ENCODE measurements at places on chromosomes 13 and 19.

DNA sequence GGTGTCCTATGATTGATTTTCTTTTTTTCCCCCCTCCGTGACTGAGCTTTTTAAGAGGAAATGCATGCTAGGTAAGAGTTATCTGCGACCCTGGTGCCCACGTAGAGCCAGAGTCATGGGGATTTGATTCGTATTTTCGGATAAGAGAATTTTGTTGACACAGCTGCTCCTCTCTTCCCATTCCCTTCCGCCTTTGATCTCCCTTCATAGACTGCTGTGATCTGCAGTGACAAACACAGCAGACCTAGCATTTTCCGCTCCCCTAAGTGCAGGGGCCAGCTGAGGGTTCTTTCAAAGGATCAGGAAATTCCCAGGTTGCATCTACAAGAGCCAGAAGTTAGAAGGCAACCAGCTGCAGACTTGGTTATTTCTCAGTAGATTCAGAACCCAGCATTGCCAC lies 70.5 kb downstream of the ZNF568 start:
- DNase-seq: no peak

DNA sequence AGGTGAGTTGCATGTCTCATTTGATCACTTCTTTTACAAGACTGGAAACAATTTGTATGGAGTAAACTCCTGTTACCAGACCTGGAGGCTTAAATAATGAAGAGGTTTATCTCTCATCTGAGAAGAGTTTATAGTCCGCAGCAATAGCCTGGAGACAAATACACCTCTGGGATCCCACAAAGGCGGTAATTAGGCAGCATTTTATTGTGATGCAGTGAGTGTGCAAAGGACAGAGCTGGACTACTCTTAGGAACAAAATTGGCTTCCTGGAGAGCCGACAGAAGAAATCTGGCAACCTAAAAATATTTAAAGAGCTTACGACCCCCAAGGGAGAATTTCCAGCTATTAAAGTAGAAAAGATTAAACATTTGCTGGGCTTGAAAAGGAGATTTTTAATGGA lies 11.8 kb upstream of the KATNAL1 start:
- DNase-seq: no peak

DNA sequence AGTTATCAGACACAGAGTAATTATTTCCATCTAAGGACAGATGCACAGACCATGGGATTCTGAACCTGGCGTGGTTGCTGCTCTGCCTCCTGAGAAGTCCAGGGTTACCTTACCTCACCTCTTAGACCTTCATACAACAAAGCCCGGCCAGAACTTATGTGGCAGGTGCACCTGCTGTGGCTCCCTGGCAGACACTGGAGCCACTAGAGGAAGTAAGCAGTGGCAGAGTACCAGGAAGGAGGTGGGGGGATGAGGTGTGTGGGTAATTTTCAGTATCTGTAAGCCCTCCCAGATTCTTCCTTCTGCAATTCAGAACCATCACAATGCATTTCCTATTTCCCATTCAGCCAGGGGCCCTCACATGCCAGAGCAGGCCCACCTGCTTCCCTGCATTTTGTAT lies 106.1 kb upstream of the DOCK9 start:
- no peak for DNase-seq

- DNase-seq: no peak
Observed at GRCh38 chr13:75738841-75739240, 102.7 kb downstream of the LMO7 start.

DNA sequence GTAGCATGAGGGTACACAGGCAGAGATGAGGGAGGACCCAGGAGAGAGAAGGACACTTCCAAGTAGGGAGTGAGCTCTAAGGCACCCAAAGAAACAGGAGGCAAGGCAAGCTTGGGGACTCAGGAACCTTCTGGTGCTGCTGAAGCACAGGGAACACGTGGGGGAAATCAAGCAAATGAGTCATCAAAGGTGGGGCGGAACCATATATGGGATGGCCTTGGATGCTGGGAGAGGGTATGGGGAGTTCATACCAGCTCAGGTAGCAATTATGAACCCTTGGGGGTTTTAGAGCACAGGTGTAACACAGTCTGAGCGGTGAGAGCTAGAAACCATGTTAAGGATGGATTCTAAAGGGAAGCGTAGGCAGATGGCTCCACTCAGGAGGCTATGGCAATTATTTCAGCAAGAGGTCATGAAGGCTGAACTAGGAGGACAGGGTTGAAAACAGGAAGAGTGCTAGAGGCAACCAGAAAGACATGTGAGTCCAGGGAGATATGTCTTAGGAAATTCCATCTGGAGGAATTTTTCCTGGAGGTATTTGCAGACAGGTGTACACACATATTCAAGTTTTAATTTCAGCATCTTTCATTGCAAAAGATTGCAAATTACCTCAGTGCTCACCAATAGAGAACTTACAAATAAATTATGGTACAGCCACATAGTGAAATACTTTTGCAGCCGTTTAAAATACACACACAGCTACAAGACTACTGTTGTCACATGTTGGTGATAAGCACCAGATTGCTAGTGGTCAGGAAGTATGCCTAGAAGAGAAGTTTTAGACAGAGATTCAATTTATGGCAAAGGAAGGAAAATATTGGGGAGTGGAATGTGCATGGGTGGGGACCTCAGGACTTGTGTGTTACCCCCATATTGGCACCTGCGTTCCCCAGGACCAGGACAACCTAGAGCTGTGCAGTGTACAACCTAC lies 77.0 kb downstream of the STARD13 start:
- no peak for DNase-seq

- no peak for DNase-seq
Observed at GRCh38 chr13:36355632-36356031, 9.4 kb upstream of the SPART start.

GRCh38 chr13:26476111-26476781 lies 81.2 kb upstream of the WASF3 start:
- peak; percentile 41 for DNase-seq

- no peak for DNase-seq
Observed at GRCh38 chr13:102703726-102704035, 8.8 kb upstream of the METTL21C start.

Data from fibroblast of skin of right biceps (primary cell).